Stimulated activated CD4-positive, alpha-beta T cell treated with anti-CD3 and anti-CD28 coated beads, TNF-alpha, amount 100 ng/mL, for 4 hours (primary cell): ENCODE measurements at places on chromosomes 1 and 21.

GRCh38 chr1:46614604-46614984 lies 2.0 kb downstream of the MOB3C start:
- no peak for DNase-seq

- no peak for DNase-seq
Measured at GRCh38 chr1:234140388-234140787, 232.9 kb upstream of the COA6 start.

DNA sequence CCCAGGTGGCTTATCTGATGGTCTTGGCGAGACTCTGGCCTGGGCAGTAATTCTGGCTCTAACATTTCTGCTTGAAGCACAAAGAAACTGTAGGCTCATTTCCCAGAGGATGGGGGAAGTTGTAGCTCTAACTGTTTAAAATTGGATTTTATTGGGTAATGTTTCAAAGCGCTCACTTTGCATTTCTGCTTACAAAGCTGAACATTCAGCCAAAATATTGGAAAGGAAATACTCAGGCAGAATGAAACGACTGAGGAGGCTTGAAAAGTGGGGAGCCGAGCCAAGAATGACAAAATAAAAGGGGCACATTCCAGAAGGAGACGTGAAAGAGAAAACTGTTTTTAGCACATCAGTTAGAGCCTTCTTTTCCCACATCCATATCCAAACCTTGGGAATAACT lies 202.6 kb downstream of the GRIK1 start:
- DNase-seq, result no peak

GRCh38 chr1:16960560-16961296 lies 19.7 kb downstream of the MFAP2 start:
- peak; percentile 57 for DNase-seq
